Cardiac muscle cell (in vitro differentiated cells and primary cell): ENCODE measurements at places on chromosomes 3 and 15. TPM values are rescaled to one million over a fixed set of nuclear protein-coding genes. Genes with fewer than 3 reads are reported as not detected.

CHRNA5 gene
- total RNA-seq = 2.3 and 4.0 TPM in 2 replicates

CMTM8 gene
- total RNA-seq = 7.7 and 12.5 TPM in 2 replicates

TMEM212 gene
- not detected in 2 replicates for total RNA-seq

TERC gene
- 7.1 and 45.9 TPM in 2 replicates for total RNA-seq

- DNase-seq = no peak
Measured at GRCh38 chr3:57856675-57857074, 100.6 kb downstream of the SLMAP start.

- peak; percentile 14 for DNase-seq
Measured at GRCh38 chr3:130341388-130341787, 4.1 kb upstream of the COL6A5 start.

- DNase-seq = no peak
Measured at GRCh38 chr3:61657689-61658088, 96.3 kb downstream of the PTPRG start.

- DNase-seq = no peak
Measured at GRCh38 chr3:21889166-21889565, 138.2 kb upstream of the ZNF385D start.

DNA sequence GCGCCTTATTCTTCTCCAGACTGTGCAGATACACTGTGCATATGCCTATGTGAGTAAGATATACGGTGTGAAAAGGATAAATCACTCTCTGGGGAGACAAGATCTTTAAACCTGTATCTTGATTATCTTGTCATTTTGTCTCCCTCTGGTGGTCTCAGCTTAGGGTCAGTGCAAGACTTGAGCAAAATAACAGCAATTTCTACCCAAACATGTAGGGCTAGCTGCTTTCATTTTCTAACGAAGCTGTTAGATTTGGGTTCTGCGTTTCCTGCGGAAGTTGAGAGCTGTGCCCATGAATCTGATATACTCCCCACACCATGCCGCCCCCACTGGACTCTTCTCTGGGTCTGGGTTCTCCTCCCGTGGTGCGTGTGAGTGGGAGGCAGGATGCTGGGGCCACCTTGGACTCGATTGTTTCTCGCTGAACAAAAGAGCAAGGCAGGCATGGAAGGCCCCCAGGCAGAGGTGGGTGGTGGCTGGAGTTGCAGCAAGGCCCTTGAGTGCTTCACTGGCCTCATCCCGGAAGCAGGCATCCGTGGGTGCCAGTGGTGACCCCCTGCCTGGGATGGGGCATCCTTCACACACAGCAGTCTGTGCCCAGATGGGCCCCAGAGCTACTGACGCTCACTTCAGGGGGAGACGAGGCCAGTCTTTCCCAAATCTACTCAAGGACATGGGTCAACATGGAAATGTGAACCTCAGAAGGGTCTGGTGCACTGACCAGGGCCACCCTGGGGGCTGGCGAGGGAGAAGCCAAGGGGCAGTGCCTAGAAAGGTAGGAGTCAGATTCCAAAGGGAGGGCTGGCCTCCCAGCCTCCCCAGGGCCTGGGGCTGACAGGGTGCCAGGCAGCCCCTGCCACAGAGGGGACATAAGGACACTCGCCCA, 179.6 kb downstream of the NSMCE3 start:
- DNase-seq = no peak

GRCh38 chr3:127288921-127289705, 1.3 kb upstream of the PRR20G start:
- no peak for DNase-seq

GRCh38 chr15:101451266-101451799, 38.2 kb downstream of the PCSK6 start:
- peak; percentile 10 for DNase-seq
